ENCODE measurements at places on chromosomes 5 and 9.

- DNase-seq: no peak
Measured at GRCh38 chr5:160296496-160296895, 15.9 kb downstream of the CCNJL start.

- peak; percentile 10 for DNase-seq
Measured at GRCh38 chr5:443239-444151, 519 bp downstream of the EXOC3 start.

- no peak for DNase-seq
Measured at GRCh38 chr5:157799578-157799977, 56.1 kb downstream of the LSM11 start.

GRCh38 chr5:38456657-38457399, 99.6 kb downstream of the LIFR start:
- no peak for DNase-seq

GRCh38 chr5:125210242-125210947, 464.0 kb upstream of the ZNF608 start:
- DNase-seq: no peak

- no peak for DNase-seq
Measured at GRCh38 chr5:143254819-143255218, 148.7 kb downstream of the NR3C1 start.

- DNase-seq: no peak
Measured at GRCh38 chr9:118613996-118614395, 755.2 kb downstream of the BRINP1 start.

All from heart right ventricle (tissue), 16 donors.